ENCODE measurements at places on chromosomes 1 and 21.
A peak's percentile ranks its signal among the peaks of the same experiment; 100 is the strongest.

GRCh38 chr1:60359431-60359830, 285.9 kb upstream of the C1orf87 start:
- no peak for DNase-seq

DNA sequence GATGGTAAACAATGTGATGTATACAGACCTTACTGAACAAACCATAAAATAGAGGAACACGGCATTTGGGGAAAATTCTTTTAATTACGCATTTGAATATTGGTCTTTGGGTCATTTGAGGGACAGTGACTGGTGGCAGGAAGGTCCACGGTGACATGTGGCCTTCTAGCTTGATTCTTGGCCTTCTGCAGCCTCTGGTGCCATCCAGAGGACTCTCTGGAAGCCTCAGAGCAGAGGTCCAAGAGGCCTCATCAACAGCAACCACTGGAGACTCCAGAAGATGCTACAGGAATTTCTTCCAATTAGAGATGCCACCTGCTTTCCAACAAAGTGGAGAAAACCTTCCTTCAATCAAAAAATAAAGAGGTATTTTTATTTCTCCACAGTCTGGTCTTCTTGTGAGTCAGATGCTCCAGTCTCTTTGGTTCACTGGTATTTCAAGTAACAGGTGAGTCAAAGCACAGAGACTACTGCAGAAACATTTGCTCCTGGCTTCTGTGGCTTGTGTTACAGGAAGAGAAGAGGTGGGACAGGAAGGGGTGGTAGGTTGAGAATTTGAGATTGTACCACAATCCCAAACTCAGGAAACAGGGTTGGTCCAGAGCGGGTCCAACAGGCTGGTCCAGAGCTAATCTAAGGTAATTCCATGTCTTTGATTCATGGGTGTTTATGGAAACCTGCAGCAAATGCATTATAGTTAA, 2.7 kb upstream of the F5 start:
- DNase-seq: peak; percentile 80

DNA sequence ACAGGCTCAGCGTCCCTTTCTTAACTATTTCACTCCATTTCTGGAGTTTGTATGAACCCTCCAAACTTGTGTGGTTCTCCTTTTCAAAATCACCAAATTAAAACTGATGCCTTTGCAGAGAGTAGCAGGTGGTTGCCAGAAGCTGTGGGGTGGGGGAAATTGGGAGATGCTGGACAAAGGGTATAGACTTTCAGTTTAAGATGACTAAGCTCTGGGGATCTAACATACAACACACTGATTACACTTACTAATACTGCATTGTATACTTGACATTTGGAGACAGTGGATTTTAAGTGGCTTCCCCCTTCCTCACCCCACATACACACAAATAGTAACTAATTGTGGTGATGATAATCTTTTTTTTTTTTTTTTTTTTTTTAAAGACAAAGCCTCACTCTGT, 11.1 kb upstream of the SCYL3 start:
- DNase-seq: no peak

DNA sequence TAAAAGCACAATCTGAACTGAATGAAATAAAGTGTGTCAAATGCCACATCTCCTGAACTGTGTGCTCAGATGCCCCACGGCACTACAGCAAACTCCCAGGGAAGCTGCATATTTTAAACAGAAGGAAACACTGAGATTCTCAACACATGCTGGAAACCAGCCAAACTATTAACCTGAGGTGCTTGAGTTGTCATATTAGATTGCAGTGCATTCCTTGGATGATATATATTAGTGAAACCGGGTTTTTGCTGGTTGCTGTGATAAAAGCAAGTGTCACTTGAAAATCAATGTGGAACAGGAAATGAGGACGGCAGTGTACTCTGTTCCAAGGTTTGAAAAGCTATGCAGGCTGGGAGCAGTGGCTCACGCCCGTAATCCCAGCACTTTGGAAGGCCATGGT, 8.7 kb downstream of the SYNJ1 start:
- no peak for DNase-seq

DNA sequence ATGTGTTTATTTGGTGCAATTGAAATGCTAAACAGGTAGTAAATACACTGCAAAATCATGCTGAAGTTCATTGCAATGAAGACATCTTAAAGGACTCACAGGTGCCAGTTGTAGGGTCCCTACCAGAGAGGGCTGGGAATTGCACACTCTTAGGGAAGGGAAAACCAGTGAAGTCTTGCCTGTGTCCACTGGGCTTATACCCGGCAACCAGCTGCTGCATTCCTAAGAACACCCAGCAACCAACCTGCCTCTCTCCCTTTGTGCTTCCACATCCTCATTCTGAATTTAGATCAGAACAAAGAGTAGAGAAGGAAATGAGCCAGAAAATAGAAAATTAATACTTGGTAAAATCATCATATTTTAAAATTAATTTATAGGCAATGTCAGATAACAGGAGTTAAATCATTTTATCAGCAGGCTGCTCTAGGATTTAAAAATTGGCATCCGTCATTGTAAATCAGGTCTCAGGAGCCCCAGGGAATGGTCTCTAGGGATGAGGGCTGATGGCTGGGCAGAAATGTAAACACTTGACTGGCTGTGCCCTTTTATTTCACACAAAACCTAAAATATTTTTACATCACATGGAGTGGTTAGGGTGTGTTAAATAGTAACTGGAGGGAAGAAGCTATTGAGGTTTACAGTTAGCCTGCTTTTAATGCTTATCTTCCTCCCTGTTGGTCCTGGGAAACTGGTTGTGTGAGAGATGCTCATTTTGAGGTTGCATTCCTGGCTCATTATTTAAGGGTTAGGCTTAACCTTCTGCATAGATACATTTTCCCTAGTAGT, 31.3 kb downstream of the PTGFRN start:
- no peak for DNase-seq

DNA sequence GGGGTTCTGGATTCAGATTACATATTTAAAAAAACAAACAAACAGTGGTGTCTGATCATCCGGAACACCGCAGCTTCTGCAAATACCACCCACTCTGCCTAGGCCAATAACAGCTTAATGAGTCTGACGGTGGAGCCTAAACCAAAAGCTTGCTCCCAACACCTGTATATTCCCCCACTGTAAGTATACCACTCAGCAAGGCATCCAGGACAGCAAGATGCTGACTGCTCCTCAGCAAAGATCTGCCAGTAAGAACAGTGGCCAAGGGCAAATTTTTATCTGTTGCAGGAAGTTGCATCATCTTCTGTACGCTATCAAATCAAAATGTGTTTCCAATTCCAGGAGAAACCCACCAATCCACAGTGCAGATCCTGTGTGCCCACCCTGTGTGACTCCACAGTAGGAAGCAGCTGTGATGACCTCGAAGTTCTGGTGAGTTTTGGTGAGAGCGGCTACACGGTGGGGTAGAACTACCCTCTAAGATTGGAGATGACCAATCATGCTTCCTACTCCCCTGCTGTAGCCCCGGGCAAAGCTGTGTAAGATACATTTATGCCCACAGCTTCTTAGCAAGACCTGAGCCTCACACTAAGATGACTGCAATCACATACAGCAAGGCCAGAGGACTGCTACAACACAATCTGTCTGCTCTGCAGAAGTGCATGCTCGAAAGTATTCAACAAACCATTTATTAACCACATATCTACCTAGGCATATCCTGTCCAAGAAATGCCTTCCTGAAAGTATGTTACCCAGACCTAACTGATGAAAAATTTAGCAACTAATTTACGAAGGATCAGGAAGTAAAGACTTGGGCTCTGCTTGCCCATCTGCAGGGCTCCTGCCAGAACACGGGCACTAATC, 30.5 kb downstream of the SIPA1L2 start:
- DNase-seq: no peak

GRCh38 chr21:25080661-25081060, 526.6 kb downstream of the MRPL39 start:
- peak; percentile 6 for DNase-seq

GRCh38 chr1:17675744-17676143, 79.4 kb upstream of the ACTL8 start:
- DNase-seq: no peak

DNA sequence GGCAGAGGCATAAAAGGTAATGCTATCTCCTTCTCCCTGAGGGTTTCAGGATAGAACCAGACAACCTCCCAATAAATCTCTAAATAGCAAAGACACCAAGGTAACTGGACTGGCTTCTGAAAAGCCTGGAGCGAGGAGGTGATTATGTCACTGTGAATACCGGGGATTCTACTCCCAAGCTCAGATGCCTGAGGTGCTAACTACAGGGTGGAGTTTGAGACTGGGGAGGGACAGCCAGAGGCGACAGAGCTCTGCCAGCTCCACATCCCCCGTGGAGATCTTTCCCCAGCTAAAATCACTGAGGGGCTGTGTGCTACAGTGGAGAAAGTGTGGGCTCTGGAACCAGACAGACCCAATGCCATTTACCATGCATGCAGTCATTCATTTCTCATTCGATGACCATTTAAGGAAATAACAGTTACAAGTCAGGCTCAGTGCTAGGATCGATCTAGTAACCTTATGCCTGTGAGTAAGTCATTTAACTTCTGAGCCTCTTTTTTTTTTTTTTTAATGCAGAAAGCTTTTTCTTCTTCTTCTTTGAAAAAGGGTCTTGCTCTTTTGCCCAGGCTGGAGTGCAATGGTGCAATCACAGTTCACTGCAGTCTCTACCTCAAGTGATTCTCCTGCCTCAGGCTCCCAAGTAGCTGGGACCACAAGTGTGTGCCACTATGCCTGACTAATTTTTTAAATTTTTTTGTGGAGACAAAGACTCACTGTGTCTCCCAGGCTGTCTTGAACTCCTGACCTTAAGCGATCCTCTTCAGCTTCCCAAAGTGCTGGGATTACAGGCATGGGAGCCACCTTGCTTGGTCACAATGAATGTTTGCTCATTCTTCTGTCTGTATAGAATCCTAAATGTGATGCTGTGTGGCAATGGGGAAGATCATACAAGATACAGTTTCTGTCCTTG, 8.1 kb upstream of the SLC45A3 start:
- DNase-seq: no peak

DNA sequence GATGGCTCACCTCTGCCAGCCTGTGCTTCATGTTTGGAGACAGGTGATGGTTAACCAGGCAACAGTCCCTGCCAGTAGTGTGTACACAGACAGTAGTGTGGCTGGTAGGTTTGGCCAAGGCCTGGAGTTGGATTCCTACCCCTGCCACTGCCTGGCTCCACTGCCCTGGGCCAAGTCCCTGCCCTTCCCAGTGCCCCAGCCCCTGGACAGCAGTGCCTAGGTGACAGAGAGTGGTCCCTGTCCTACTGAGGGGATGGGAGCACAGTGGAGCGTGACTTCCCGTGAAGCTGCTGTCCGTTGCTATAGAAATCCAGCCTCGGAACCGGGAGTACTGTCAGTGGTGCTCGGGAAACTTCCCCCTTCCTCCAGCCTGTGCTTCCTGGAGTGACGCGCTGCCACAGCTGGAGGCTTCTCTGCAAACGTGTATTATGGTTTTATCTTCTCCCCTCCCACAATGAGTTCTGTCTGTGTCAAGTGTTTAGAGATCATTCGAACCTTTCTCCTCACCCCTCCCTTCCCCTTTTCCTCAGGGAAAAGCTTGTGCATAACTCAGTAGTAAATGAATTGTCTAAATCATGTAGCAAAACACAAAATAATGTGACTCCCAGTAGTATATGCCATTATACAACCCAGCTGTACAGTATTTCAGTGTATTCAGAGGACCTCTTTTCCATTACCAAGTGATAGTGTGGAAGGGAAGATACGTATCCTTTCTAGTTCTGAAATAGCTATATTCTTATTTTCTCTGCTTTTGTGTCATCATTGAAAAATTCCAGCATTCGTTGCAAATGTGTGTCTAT, 73.4 kb downstream of the GALNT2 start:
- no peak for DNase-seq

DNA sequence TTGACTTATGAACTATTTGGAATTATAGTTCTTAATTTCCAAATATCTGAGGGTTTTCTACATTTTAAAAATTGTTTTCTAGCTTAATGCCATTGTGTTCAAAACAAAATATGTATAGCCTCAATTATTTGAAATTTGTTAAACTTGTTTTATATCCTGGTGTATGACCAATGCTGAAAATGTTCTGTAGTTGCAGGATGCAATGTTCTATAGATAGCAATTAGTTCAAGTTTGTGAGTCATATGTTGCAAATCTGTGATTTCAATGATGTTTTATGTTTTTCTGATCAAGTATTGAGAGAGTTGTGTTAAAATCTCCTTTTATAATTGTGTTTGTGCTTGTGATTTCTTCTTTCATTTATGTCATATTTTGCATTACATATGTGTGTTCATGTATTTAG, 517.5 kb downstream of the ADGRL2 start:
- DNase-seq: no peak

DNA sequence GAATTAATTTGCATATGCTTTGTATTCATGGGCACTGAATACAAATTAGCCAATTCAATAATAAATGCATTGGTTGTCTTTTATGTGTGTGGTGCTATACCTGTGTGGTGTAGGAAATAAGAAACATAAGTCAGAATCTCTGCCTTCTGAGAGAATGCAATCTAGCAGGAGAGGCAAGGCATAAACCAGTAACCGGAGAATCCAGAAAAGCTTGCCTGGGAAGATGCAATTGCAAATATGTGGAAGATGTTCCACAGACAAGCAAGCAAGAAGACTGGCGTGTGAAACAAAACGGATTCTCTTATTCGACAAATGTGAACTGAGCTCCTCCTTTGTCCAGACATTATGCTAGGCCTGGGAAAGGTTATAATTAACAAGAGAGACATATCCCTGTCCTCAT, 134.3 kb downstream of the NR5A2 start:
- DNase-seq: no peak

- no peak for DNase-seq
Observed at GRCh38 chr1:76018045-76018444, 56.5 kb upstream of the ST6GALNAC3 start.

GRCh38 chr1:156413391-156414246, 44.6 kb downstream of the RHBG start:
- DNase-seq: no peak

DNA sequence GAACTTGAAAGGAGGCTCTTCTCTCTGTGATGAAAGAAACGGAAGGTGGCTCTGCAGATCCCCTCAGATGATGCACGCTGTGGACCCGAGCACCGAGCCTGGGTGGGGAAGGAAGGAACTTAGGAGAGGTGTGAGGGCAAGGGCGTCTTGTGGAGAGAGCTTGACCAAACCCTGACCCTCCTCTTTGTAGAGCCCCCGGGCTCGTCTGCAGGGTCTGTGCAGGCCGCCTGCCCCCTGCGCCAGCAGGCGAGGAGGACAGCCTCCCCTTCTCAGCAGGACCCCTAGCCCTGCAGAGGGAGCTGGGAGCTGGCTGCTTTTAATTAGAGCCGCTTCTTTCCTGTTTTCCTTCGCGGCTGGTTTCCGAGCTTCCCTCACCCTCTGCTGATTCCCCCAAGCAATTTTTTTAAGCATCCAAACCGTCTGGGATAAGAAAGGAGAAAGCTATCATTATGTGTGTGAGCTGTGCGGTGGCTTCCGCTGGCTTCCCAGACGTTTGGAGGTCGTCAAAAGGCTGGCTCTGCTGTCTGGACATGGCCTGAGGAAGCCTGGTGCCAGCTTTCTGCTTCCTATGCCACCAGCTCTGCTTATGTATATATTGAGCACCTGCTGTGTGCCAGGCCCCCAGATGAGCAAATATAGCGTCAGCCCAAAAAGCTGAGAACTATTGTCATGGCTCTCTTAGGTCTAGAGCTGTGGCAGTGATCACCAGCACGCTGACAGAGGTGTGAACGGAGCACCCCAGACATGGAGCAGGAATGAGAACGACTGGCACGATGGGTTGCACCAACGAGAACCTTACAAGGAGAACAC, 160.2 kb upstream of the IRF2BP2 start:
- DNase-seq: no peak

Measured in activated CD4-positive, alpha-beta T cell treated with anti-CD3 and anti-CD28 coated beads, Interleukin-10, Interleukin-2, amounts not matched to agents 100 ng/mL and 50 ng/mL, durations not matched to agents 16 hours and 8 hours (primary cell).